ENCODE measurements at places on chromosomes 13 and 19. TPM values are rescaled to one million over a fixed set of nuclear protein-coding genes. Genes with fewer than 3 reads are reported as not detected.

DNA sequence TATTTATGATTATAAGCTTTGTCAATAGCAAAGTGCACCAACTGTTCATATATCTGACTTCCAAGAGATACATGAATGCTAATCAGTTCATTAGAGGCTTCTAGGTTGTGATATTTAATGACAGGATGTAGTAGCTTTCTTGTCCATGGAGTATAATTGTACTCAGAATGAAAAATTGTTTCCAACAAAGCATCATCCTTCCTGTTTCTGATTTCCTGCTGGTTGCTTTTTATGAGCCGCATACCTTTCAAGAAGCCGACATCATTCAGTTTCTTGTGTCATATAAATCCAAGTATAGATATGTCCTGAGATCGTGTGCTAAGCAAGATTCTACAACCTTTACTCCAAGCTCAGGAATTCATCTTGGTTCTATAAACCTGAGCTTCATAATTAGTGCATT, 326.6 kb downstream of the DIAPH3 start:
- DNase-seq: no peak

- no peak for DNase-seq
Observed at GRCh38 chr13:33383724-33384577, 98.4 kb upstream of the STARD13 start.

- no peak for DNase-seq
Observed at GRCh38 chr19:15108145-15108844, 1.1 kb downstream of the SYDE1 start.

DNA sequence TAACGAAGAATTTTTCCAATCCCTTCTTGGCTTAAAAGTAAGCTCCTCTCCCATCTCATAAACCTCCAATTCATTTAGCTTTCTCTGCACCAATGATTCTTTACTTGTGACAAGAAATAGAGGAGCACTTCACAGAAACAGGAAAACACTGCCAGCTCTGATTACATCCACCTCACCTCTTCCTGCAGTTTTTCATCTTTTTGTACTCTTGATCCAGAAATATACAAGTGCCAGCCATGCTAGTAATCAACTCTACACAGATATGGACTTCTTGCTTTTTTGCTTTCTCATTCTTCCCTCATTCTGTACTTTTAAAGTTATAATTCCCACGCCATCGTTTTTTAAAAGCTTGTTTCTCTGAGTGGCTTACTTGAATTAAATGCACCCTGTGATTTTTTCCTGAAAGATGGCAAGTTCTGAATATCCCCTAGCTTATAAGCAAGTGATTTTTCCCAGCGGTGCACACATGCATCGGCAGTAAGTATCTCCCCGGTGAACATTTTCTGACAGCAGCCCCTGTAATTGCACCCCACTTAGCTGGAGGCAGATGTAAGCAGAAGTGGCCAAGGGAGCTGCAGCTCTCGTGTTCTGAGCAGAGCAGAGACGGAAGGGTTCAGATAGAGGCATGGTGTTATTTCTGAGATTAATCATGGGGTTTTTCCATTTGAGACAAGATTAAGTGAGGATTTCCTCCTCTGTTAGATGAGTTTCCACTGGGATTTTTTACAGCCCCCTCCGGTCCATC, 340.7 kb downstream of the SLC7A1 start:
- no peak for DNase-seq

DNA sequence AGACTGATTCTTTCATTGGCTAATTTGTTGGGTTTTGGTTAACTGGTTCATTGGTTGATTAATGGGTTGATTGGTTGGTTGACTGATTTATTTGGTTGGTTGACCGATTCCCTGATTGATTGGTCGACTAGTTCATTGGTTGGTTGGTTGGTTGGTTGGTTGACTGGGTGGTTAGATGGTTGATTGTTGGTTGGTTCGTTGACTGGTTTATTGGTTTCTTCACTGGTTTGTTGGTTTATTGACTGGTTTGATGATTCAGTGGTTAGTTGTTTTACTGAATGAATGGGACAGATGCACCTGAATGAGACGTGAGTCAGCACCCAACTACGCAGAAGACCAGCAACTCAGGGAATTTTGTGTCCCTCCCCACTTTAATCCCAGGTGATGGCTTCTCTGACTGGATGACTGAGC, 2.7 kb upstream of the NUP62 start:
- peak; percentile 31 for DNase-seq

DNA sequence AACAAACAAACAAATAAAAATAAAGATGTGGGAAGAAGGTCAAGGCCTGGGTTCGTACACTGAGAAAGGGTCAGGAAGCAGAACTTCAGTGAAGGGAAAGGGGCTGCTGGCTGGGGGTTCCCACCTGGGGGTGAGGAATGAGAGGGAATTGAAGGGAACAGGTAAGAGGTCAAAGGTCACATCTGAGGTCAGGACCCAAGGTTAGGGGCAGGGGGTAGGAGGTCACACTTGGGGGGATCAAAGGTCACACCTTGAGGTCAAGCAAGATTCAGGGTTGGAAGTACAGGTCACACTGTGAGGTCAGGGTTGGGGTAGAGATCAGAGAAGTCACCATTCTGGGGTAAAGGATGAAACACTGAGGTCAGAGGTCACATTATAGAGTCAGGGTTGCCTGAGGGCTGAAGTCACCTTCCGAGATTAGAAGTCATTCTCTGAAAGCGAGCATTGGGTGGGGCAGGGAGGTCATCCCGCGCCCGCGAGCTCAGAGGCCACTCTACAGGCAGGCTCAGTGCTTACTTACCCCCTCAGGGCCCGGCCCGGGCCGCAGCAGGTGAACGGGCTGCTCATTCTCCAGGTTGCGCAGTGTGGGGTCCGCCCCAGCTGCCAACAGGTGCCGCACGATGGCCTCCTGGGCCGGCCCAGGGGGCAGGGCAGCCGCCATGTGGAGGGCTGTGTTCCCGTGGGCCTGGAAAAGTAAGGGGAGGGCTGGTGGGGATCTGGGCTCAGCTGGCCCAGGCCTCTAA, 10.8 kb downstream of the NFKBID start:
- no peak for DNase-seq

The BST2 gene
- 38.2 TPM for total RNA-seq

The LIG1 gene
- total RNA-seq: 17.6 TPM

The FIZ1 gene
- 9.4 TPM for total RNA-seq

The KLK2 gene
- not detected for total RNA-seq
